ENCODE measurements at places on chromosomes 7 and 10.

GRCh38 chr7:80054356-80054755 lies 80.3 kb upstream of the GNAI1 start:
- DNase-seq: no peak

DNA sequence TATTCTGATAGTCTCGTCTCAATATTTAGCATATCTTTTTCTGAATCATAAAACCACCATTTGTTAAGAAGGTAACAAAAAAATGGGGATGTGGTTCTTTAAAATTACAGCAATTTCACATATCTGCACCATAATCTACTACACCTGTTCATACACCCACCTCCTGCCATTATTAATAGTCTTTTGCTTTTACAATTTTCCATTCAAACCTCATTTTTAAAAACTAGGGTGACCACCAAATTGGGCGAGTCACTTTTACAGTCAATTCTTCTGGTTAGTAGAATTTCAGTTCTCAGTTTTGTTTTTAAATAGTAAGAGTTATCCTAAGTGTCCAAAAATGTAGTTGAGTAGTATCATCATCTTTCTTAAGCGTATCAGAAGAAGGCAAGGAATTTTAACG lies 48.4 kb upstream of the GSAP start:
- no peak for DNase-seq

DNA sequence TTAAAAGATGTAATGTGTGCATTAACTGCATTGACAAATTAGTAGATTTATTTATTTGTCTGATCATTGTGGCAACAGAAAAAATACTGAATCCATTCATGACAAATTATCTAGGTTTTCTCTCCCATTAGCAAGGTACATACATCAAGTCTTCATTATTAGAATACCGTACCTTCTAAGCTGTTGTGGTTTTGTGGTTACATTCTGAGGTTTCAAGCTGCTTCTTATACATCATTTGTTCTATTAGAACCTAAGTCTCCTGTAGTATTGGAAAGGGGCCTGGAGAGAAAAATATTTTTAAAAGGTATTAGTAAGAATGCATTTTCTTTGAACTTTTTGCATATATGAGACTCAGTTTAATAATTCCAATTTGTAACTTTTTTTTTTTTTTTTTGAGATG lies 26.3 kb upstream of the CACNB2 start:
- no peak for DNase-seq

DNA sequence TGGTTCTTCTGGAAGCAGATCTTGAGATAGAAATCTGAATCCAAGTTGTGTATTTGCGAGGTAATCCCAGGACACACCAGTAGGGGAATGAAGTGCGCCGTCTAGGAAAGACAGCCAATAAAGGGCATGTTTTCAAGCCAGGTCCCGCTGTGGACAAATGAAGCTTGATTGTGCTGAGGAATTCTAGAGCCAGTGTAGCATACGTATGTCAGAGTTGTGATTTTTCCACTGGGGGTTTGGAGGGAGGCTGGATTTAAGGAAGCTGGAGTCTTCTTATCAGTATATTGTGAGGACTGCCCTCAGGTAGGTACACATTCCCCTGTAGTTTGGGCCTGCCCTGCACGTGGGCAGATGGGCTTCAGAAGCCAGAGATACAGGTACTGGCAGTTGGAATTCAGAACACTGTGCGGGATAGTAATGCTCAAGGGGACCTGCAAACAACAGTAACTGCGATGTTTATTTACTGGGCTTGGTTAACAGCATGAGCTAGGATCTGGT lies 50.9 kb downstream of the GALNT11 start:
- DNase-seq: no peak

- no peak for DNase-seq
These were observed 82.7 kb downstream of the ZRANB1 start for GRCh38 chr10:125024497-125025234.

DNA sequence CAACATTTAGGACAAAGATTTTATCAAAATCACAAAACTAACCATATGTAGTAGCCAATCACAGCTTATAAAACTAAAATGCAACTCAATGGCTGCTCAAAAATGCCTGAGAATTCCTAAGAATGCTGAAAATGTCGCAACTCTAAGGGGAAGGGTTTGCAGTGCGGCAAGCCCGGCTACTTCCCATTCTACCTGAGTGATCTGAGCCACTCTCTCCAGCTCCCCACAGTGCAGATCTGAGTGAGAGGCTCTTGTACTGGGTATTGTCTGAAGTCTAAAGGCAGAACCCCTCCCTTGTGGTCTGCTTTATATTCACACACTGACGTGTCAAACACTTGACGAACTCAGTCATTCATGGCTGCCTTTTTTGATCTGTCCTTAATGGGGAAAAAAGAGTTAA lies 28.9 kb downstream of the RAB11FIP2 start:
- no peak for DNase-seq

GRCh38 chr10:33631991-33632390 lies 297.5 kb upstream of the NRP1 start:
- no peak for DNase-seq
